Stimulated activated CD4-positive, alpha-beta T cell treated with anti-CD3 and anti-CD28 coated beads, Interleukin-12 subunit alpha, Interleukin-12 subunit beta, amount 100 ng/mL, for 48 hours (primary cell): ENCODE measurements at places on chromosomes 2 and 18.

DNA sequence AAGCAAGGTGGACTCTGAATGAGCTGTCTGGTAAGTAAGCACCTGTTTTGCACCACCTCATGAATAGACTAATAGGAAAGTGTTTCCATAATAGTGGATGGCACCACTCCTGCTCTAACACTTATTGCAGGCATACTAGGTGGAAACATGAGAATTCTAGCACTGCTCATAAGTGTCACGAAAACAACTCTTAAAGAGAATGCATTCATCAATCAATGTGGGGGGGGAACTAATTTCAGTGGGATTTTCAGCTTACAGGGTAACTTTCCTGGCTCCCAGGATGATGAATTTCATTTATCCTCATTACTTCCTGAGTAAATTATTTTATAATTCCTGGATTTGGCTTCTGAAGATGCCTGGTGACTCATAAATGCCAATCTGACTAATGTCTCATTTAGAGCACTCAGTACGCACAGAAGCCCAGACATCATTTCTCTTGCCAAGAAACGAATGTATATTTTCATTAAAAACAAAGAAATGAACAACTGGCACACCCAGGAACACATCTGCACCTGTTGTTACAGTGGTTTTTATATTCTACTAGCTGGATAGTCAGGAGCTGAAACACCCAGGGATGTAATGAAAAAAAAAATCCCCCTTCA is 129.6 kb downstream of the PID1 start:
- DNase-seq, result no peak

DNA sequence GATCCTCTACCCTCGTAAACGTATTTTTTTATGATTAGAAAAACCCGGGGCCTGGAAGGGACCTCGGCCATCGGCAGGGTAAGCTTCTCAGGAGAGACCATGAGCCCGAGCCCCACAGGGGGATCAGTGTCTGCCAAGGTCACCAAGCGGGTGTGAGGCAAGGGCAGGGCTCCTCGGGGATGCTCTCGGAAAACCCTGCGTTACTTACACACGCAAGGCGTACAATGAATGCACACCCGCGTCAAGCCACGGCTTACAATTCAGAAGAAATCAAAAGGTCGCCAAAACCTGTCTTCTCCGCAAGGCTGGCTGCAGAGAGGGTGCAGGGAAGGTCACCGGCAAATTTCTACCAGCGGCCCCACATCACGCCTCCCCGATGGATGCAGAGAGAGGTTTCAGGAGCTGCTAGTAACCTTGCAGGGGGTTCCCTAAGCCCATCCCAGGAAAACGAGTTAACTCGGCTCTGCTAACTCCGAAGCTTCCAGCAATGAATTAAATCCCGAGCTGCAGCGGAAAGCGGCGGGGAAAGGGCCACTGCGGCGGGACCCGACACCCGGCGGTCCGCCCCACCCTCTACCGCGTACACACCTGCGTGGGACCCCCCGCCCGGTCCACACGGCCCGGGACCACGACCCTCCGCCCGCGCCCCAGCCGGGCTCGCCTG is 638 bp downstream of the ST3GAL5 start:
- no peak for DNase-seq

DNA sequence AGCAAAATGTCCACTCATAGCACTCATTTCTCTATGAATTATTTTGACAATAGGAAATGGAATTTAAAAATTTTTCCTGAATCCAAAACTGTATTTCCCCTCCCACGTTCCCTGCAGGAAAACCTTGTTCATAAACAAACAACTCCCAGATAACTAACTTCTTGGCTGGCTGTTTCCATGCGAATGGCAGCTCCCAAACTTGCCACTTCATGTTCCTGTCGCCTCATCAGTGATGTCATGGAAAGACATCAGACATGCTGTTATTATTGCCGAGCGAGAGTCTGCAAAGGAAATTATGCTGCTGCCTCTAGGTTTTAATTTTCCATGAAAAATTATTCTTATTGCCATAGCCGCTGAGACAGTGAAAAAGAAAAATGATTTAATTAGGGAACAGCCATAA is 117.0 kb upstream of the RIOK3 start:
- no peak for DNase-seq

- no peak for DNase-seq
These were observed 382.0 kb downstream of the RAD51AP2 start for GRCh38 chr2:17136231-17136630.

DNA sequence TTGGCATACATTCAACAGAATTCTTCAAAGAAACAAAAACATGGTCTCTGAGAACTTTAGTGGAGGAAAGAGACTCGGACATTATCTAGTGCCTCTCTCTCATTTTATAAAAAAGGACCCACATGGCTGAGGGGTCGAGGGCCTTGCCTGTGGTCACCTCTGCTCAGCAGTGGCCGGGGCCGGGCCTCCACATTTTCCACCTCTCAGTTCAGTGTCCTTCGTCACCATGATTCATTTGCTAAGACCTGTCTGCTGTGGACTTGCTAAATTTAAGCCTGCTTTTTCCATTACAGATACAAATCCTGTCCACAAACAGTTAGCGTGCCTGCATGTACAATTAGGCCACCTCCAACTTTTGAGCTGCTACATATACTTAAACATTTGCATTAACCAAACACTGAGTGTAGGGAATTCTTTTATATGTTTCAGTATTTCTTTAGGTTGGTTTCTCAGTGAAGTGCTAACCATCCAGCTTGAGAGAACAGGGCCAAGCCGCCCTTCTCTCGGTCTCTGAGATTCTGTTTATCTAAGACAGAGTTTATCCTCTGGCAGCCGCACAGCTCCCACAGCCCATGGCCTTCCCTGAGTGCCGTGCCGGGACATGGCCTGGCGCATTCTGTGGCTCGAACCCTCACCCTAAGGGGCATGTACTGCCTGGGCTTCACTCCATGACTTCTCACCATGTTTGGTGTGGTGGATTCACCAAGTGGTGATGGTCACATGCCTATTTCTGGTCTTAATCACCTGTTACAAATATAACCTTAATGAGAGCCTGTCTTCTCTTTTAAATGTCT is 46.2 kb downstream of the COA5 start:
- DNase-seq, result no peak

GRCh38 chr18:72899338-72899737 is 31.6 kb upstream of the NETO1 start:
- no peak for DNase-seq
